Endothelial cell of umbilical vein (primary cell): ENCODE measurements at places on chromosomes 3 and 15. TPM values are rescaled to one million over a fixed set of nuclear protein-coding genes. Genes with fewer than 3 reads are reported as not detected.

- DNase-seq, result no peak
- no peaks in the 10 kb centered on the region for H3K4me1 ChIP-seq
Measured at GRCh38 chr3:123130079-123130750, 63.4 kb downstream of the PDIA5 start.

DNA sequence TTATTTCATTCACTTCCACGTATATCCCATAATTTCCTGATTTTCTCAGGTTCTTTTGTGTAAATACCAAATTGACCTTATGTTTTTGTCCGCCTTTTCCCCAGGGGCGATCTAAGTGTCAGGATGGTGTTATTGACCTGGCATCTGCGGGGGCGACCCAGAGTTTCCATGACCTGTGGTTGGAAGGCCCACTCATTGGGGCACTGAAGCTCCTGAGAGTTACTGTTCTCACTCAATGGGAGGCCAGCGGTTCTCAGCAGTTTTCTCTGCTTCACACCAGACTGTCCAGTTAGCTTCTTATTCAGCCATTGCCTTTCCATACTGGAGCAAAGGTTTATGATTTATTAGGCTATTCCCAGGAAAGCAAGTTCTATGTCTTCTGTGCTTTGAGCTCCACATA is 53.3 kb downstream of the B3GALNT1 start:
- no peaks in the 10 kb centered on the region for H3K4me1 ChIP-seq
- H3K36me3 ChIP-seq, result no peaks in the 10 kb centered on the region
- no peak overlapping the region for H3K27ac ChIP-seq
- DNase-seq, result no peak
- no peak overlapping the region for H3K4me3 ChIP-seq

DNA sequence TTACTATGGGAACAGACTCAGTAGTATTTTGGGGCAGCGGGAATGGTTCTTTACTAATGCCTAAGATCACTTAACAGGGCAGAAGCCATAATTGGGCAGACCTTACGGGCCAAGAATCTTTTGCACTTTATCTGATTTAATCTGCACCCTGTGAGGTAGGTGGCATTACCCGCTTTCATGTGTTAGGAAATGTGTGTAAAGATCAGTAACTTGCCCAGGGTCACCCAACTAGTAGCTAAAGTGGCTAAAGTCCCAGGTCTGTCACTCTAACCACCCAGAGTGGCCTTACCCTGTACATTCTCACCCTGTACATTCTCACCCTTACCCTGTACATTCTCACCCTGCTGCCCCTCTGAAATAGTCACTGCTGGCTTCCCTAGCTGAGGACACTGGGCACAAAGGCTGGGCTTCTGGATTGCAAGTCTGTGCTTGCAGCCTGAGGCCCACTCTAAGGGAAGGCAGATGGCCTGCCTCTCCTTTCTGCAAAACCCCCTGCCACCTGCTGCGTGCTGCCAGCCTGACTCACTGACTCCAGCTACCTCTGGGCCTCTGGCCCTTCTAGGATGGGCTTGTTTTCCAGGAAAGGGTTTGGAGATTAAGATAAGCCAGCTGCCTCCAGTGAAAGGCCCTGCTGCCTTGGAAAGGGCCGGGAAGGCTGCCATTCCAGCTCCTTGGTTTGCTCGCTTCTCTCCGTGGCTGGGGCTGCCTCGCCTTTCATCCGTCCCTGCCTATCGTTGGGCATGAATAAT is 37.5 kb upstream of the MYZAP start:
- no peaks in the 10 kb centered on the region for H3K36me3 ChIP-seq
- peaks cover 61% of the 10 kb centered on the region for H3K4me1 ChIP-seq
- DNase-seq, result peak; percentile 95
- peak overlapping the region; percentile 94 for H3K27ac ChIP-seq
- no peak overlapping the region for H3K4me3 ChIP-seq

GRCh38 chr15:92076541-92076940 is 223.0 kb downstream of the SLCO3A1 start:
- DNase-seq, result no peak
- no peak overlapping the region for H3K4me3 ChIP-seq
- H3K4me1 ChIP-seq, result peaks cover 2% of the 10 kb centered on the region
- H3K27me3 ChIP-seq, result no peaks in the 10 kb centered on the region

- H3K27me3 ChIP-seq, result peaks cover 20% of the 10 kb centered on the region
- H3K4me3 ChIP-seq, result peak overlapping the region; percentile 38
- H3K27ac ChIP-seq, result peak overlapping the region; percentile 16
Measured at GRCh38 chr15:60128000-60128376, 123.9 kb downstream of the FOXB1 start.

Gene CPEB1
- total RNA-seq, result not detected in 2 replicates

Gene EPB42
- total RNA-seq, result not detected in 2 replicates

Gene LHFPL4
- not detected in 2 replicates for total RNA-seq
